ENCODE measurements at places on chromosomes 12 and 14.

- no peak for DNase-seq
These were observed 27.8 kb upstream of the PCNX1 start for GRCh38 chr14:70879448-70879847.

- DNase-seq = no peak
These were observed 31.2 kb downstream of the RHOF start for GRCh38 chr12:121762269-121762668.

GRCh38 chr14:88012495-88012894 is 7.6 kb downstream of the GPR65 start:
- no peak for DNase-seq

GRCh38 chr14:76194327-76194726 is 42.6 kb downstream of the GPATCH2L start:
- DNase-seq = no peak

GRCh38 chr14:74549588-74549987 is 56.0 kb downstream of the ISCA2 start:
- no peak for DNase-seq

DNA sequence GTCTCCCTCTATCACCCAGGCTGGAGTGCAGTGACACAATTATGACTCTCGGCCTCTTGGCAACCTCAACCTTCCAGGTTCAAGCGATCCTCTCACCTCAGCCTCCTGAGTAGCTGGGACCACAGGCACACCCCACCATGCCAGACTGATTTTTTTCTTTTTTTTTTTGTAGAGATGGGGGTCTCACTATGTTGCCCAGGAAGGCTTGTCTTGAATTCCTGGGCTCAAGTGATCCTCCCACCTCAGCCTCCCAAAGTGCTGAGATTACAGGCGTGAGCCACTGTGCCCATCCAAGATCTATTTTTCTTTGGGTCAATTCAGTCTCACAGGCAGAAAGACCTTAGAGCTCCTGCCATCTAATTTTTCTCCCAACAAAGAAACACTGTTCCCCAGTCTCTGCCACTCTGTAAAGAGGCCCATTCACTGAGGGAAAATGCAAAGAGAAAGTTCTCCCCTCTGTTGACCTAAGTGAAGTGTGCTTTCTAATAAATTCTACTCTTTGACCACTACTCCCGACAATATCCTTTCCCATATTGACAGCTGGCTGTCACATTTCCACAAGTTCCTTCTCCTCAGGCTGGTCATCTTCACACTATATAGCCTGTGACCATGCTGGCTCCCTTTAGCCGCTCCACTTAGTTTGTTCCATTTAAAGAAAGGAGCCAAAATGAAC is 23.3 kb downstream of the TMED8 start:
- no peak for DNase-seq

DNA sequence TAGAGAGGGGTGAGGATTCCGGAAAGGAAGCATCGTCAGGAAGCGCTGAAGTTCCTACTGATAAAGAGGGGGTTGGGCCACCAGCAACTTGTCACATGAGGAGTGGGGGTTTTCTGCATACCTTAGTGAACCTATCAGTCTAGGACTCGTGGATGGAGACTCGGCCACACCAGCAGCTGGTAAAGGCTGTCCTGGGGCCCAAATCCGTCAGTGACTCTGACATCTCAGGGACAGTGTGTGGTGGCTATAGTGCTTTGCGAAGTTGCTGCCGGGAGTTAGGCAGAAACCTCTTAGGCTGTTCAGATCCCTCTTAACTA is 16.4 kb downstream of the RNASE2 start:
- DNase-seq = no peak

DNA sequence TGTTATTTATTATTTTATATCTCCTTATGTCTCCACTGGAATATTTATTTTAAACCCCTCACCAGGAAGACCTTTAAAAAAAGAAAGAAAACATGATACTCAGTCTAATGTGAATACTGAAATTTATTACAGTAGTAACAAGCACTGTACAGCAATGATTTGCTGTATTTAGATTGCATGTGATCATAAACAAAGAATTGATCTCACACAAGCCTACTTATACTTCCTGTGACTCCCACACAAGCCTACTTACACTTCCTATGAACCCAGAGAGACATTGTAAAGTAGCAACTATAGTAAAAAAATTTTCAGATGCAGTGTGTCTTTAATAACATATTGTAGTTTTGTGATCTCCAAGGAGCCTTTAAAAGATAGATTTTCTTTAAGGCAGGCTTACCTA is 142.7 kb upstream of the SYT1 start:
- DNase-seq = no peak

DNA sequence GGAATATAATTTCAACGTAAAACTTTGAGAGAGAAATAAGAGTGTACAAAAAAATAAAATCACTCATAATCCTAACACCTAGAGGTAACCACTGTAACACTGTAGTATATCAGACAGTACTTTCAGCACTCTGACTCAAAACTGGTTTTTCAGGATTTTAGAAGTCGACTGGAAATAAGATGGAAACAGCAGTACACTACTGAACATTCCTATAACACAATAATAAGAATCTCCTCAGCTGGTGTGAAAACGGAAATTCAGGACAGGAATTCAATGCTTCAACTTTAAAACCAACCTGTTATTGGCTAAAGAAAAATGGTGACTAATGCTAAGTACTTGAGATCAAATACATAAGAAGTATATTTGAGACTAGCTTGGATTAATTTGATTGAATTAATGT is 12.3 kb upstream of the PITPNM2 start:
- DNase-seq = no peak

DNA sequence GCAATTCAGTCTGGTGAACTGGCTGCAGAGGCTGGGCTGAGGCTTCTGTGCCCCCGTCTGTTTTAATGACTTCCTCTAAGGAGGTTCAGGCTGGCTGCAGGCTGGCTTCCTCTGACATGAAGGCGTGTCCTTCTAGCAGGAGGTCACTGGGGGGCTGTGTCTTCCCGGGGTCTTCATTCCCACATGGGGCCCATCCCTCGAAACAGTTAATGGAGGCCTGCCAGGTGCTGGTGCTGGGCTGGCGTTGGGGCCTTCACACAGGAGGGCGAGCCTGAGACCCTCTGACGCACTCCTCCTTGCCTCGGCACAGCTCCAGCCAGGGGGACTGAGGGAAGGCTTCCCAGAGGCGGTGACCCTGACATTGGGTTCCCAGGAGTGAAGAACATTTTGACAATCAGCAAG is 57.7 kb upstream of the DLK1 start:
- no peak for DNase-seq

DNA sequence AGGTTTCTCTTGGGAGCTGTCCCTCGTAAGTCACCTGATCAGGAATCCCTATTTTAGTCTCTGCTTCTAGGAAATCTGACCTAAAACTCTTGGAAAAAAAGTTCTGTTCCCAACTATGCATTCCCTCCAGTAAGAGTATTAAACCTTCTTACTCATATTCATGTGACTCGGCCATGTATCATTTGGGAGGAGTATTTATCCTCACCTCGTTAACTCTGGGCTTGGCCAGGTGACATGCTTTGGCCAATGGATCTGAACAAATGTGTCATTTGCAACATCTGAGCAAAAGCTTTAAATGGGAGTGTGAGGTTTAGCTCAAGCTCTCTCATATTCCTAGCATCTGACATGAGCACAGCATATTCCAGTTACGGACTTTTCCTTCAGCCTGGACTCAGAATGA is 226.8 kb downstream of the NUAK1 start:
- no peak for DNase-seq

DNA sequence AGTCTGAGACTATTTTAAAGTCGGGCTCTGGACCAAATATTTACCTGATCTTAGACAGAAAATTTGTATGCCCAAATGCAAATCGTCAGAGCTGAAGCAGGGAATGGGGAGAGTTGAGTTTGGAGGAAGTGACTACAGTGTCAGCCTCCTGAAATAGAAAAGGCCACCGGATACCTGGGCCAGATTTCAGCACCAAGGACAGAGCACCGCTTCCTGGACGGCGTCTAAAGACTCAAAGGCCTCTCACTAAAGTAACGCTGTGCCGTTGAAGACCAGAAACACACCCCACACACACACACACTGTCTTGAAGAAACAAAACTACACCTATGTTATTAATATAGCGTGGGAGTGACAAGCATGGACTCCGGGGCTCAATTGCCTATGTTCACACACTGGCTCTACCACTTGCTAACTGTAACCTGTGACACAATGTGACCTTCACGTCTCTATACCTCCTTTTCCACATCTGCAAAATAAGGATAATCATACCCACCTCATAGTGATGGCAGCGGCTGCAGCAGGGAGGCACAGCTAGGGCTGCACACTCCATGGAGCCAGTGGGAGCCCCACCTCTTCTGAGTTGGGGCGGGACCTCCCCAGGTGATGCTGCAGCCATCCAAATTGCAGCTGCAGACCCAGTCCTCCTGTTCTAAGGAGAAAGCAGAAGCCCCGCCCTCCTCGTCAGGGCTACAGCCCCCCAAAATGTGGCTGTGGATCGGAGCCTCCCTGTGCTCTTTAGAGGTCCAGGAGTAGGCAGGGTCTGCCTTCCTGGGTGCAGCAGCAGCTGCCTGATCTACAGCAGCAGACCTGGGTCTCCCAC is 35.6 kb downstream of the KRT76 start:
- peak; percentile 29 for DNase-seq
